ENCODE measurements at places on chromosomes 11 and 22. TPM values are rescaled to one million over a fixed set of nuclear protein-coding genes. Genes with fewer than 3 reads are reported as not detected.

DNA sequence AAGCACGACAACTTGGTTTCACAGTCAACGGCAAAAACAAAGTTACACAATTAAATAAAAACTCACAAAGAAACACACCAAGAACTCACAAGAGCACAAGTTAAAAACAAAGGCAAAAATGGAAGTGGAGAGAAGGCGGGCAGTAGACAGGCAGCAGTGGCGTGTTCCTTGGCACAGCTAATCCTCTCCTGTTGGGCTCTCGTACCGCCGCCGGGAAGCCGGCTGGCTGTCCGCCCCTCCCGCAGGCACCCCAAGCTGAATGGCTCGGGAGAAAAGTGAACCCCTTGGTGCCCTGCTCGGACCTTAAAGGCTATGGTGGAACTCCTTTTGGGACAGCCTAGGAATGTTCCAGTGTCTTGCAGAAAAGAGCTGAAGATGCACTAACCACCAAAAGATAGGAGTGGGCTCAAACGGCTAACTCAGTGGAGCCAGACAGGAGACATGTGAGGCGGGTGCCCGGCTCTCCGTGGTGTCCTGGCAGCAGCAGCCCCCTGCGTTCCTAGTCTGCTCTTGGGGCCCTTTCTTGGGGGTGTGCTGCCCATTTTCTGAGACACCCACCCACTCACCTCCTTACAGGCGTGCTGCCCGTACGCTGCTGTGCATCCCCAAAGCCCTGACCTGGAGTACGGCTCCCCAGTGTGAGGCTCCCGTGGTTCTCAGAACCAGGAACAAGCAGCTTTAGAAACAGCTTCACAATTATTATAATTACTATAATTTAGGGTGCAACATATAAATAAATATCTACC, 86.1 kb upstream of the BID start:
- peaks cover 5% of the 10 kb centered on the region for H3K36me3 ChIP-seq
- no peak overlapping the region for H3K4me3 ChIP-seq
- H3K27me3 ChIP-seq: no peaks in the 10 kb centered on the region
- H3K4me1 ChIP-seq: no peaks in the 10 kb centered on the region
- DNase-seq: no peak

Gene FBLN1
- total RNA-seq: 41.6 TPM

DNA sequence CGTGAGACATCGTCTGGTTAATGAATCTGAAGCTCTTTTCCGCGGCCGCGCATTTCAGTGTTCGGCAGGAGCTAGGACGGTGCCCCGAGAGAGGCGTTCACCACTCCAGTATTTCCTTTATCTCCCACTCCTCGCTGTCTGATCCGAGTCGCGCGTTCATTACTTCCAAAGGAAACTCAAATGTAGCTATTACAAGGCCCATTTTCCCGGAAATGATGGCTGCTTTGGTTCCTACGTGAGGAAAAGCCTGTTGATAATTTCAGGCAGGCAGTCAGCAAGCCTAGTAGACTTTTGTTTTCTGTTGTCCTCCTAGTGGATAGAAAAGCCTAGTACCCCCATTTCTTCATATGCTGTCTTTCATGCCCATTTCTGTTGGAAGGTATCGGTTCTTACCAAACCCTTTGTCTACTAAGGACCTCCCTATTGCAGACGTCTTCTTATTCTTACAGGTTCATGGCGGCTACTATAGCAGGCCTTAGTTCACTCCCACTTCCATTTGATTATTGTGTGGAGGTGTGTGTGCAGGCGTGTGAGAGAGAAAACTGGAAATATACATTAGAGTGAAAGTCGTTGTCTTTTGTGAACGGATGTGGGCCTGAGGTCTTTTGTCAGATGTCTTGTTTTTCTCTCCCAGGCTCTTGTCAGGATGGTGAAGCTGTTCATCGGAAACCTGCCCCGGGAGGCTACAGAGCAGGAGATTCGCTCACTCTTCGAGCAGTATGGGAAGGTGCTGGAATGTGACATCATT, 737 bp downstream of the RBM4 start:
- H3K27me3 ChIP-seq: no peaks in the 10 kb centered on the region
- peaks cover 23% of the 10 kb centered on the region for H3K4me1 ChIP-seq
- H3K27ac ChIP-seq: peak overlapping the region; percentile 89
- H3K36me3 ChIP-seq: peaks cover 5% of the 10 kb centered on the region

Gene TMEM45B
- 191 TPM for total RNA-seq

DNA sequence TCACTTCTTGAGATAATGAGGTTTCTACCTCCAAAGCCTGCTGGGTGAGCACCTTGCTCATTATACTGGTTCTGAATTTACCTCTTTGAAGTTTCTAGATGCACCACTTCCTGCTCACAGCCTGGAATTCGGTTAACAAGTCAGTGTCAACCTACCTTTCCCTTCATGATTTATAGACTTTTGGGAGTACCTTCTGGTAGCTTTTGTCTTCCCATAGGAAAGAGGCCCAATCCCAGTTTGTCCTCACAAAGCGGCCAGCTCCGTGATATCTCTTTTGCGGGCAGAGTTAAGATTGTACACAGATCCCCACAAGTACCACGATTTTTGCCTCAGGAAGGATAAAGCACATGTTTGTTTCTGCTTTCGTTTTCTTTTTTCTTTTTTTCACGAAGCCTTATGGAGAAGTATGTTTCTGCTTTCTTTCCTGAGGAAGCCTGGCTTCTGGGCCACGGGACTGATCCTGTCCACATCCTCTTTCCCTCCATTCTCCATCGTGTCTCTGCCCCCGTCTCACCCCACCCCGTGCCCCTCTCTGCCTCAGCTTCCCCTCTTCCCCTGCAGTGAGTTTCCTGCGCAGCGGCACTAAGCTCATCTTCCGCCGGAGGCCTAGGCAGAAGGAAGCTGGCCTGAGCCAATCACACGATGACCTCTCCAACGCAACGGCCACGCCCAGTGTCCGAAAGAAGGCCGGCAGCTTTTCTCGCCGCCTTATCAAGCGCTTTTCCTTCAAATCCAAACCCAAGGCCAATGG, 5.7 kb upstream of the HINFP start:
- H3K4me1 ChIP-seq: no peaks in the 10 kb centered on the region
- no peak for DNase-seq
- H3K27me3 ChIP-seq: no peaks in the 10 kb centered on the region
- H3K36me3 ChIP-seq: peaks cover 8% of the 10 kb centered on the region
- no peak overlapping the region for H3K4me3 ChIP-seq
- H3K27ac ChIP-seq: peak overlapping the region; percentile 53

Gene APOBEC3A
- total RNA-seq: not detected

Gene PGA5
- not detected for total RNA-seq
